Activated CD4-positive, alpha-beta T cell treated with anti-CD3 and anti-CD28 coated beads for 1 hour (primary cell): ENCODE measurements at places on chromosomes 1 and 21.

DNA sequence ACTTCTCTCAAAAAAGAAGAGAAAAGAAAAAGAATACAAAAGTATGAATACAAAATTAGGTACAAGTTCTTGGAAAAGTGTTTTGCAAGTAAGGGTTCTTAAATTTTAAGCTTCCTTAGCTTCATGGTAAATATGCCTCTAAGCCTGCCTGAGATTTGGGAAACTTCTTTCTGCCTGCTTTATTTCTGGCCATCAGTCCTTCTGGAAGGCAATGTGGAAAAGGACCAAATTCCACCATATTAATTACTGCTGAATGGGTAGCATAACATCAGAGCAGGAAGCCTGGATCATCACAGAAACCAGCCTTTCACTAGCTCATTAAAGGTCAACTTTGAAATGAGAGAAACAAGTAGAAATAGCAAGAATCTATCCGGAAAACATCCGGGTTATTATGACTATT lies 39.1 kb upstream of the CAP1 start:
- DNase-seq = no peak

- DNase-seq = no peak
Measured at GRCh38 chr21:33848249-33848953, 67.2 kb downstream of the ATP5PO start.

DNA sequence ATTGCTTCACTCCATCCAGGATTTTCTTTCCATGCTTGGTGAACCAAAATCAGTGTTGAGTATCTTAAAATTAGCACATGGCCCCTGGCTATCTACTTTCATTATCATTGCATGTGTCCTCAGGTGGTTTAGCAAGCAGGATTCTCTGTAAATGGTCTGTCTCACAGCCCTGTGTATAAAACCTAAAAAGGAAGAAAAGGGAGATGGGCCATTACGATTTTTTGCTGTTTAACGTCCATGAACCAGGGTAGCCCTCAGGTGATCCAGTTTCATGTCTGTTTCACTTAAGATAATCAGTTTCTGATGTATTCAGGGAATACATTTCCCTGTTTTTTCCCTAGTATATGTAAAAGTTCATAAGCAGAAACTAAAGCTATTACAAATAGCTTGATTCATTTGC lies 238.2 kb downstream of the NFIA start:
- DNase-seq = no peak

DNA sequence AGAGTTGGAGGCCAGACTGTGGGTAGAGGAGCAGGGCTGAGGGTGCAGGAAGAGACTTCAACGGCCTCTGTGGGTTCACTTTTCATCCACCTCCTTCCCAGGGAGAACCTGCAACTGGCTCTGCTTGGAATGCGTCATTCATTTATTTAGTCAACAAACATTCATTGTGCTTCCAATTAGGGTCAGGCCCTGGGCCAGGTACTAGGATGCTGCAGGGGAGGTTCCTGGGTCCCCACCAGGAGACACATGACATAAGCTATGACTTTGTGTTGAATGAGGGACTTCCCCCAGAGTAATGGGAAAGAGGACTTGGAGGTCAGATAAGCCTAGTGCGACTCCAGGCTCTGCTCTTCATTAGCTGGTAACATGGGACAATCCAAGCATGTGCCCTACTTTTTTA lies 46.3 kb upstream of the RPL11 start:
- no peak for DNase-seq

DNA sequence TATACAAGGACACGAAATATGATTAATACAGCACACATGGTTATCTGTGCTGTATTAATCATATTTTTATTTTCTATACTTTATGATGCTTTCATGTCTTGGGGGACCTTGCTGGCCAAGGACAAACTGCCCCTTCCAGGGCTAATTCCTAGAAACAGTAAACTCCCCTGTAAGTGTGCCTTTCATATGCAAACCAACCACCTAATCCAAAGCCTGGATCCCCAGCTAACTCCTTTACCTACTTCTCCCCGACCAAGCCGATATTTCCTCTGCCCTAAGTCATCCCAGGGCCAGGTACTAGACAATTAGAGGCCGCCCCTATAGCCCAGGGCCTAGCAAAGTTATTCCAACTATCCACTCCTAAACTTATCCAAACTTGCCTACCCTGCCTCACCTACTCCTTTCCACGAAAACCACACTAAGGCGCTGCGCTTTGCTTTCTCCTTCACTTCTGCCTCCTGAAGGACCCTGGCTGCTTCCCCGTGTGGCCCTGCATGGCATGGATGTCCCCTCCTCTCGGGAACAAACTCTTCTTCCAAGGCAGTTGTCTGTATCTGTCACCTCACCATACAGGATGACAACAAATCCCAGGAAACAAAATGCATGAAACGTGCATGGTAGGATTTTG lies 10.2 kb downstream of the SH3BP5L start:
- no peak for DNase-seq

- DNase-seq = no peak
Measured at GRCh38 chr1:223670458-223671159, 5.1 kb upstream of the CAPN8 start.

DNA sequence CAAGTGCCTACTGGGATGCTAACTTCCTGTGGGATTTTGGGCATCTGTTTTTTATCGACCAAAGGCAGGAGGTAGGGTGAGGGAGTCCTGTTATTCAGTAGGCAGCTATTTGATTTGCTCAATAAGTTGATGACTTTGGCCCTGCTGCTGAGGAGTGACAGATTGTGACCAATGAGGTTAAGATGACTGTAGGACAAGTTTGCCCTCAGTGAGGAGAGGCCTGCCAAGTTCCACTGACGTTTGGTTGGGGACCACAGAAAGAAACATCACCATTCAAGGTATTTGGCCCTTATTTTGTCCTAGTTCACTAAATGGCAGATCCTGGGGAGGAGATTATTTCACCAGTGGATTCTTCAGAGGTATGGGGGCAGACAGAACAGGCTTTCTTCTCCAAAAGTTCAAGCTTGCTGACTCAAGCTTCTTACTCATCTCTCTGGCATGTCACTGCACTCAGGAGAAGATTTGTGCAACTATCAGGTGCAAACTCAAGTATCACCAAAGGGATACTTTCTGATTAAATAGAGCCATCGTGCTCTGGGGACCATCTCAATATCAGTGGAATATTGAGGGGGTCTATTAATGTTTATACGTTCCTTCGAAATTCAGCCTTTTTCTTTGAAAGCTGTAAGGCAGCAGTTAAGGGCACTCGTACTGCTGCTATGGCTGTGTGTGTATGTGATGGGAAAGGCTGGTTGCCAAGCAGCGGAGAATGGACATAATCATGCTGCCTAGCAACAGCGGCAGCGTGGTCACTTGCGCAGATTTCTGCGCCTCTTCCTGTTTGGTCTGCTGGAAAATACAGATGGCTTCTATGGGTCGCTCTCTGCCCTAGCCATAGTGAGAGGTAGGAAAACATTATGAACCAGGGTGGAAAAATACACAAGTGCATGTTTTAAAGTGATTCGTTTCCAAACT lies 78.7 kb downstream of the PBX1 start:
- DNase-seq = no peak

GRCh38 chr1:205344066-205344928 lies 12.4 kb downstream of the KLHDC8A start:
- DNase-seq = peak; percentile 27

- no peak for DNase-seq
Measured at GRCh38 chr1:159339536-159339935, 37.4 kb downstream of the FCER1A start.

DNA sequence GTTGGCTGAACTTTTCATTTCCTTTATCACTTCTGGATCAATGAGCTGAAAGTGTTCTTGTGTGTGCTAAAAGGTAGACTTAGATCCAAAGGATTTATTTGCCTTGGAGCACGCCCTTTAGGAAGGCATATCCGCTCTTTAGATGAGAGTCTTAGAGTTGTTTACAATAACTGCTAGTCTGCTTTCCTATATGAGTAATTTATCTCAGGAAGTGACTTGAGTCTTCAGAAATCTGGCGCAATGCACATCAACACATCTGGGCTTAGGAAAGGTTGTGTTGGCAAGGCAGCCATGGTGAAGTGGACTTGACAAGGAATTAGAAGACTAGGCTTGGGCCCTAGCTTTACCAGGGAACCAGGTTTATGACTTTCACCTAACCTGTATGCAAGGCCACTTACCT lies 204.1 kb upstream of the PTGFR start:
- DNase-seq = no peak

- no peak for DNase-seq
Measured at GRCh38 chr1:190452272-190452848, 25.3 kb downstream of the BRINP3 start.

GRCh38 chr21:31909153-31910073 lies 36.6 kb downstream of the HUNK start:
- DNase-seq = no peak

GRCh38 chr21:44920694-44921604 lies at the start of gene ITGB2:
TSS of gene ITGB2 (minus strand) at chr21:44920899. CDS start at chr21:44910782, 10,117 bp downstream.
- DNase-seq = no peak

DNA sequence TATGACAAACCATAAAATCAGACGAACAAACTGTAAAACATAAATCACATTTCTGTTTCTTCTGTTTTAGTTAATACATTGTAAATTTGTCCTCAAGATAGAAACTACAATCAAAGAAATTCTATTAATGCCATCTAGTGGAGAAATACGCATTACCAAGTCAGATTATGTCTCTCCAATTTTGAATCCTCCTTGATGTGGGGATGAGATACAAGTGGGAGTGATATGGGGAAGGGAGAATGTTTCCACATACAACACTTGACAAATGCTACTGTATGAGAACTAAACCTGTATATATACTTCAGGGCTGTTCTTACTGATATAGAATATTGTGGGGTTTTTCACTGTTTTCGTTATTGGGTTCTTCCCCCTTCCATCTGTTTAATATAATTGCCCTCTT lies 2.6 kb downstream of the HFM1 start:
- no peak for DNase-seq

DNA sequence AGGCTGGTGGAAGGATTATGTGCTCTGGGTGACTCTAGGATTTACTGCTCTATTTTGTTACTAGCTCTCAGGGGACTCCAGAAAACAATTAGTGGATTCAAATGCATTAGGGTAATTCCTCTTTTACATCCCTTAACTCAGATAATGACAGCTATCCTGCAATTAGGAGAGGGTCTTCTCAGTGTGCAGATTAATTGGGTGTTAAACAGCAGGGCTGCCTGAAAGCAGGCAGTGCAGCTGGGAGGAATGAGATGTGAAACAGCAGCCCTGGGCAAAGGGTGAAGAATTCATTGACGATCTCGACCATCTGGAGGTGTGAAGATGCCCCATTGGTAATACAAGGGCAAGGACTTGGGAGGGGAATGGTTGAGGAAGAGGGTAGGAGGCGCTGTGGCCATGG lies 66.1 kb downstream of the HTR6 start:
- DNase-seq = no peak

DNA sequence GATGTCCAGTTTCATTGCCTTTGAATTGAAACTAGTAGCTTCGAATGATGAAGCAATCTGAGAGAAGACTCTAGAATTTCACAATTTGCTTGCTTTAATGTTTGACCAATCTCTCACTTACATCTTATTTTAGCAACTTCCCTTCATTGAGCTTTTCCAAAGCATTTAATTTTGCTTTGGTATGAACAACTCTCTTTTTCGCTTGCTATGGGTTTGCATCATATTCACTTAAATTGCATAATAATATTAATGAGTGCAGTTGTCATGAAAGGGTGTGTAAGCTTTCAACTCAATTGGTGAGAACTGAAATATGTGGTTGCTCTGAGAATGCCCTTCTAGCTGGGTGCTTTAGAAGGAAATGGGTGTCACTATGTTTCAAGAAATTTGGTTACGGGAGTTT lies 309.2 kb downstream of the HLX start:
- no peak for DNase-seq

DNA sequence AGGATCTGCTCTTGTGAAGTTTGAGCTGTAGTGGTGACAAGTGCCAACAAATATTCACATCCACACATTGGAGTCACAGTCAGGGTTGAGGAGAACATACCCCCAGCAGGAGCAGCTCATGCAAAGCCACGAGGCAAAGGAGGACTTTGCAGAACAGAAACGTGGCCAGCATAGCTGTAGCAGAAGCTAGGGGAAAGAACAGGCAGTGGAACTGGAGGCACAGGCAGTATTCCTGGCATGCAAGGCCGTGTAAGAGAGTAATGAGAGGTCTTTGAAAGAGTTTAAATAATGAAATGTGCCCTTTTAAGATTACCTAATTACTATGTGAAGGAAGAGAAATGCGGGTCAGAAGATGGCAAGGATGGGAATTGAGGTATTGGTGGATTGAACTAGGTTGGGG lies 40.9 kb upstream of the IKBKE start:
- DNase-seq = no peak

GRCh38 chr1:87683196-87683956 lies 354.7 kb downstream of the LMO4 start:
- DNase-seq = no peak

DNA sequence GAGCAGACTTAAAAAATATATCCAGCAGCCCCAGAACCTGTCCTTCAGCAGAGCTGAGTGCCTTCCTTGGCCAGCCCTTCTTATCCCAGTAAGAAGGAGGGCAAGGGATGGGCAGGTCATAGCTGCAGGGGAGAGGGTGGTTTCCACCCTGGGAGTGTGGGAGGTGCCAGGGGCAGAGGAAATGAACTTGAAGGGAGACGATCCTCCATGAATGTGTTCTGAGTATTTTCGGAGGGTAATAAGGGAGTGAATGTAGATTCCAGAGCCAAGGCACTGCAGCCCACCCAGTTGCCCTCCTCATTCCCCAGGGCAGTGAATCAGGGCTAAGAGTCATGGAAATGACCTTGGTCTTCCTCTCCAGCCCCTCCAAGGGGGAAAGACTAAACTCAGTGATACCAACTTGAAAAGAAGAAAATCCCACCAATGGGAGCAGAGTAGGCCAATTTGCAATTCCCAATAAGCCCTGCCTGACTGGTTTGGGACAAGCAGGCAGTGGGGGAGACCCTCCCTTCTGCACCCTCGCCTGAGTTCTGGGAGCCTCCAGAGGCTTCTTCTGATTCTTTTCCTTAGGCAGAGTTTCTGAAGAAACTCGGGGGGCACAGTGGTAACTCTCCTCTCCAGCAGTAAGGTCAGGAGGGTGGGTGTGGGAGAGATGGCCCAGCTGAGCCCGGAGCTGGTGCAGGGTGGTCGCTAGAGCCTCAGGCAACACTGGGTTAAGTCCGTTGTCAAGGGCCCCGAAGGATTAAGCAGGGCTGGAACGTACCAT lies 4.2 kb downstream of the MYOG start:
- DNase-seq = no peak
